ENCODE measurements at places on chromosomes 2 and 18.

DNA sequence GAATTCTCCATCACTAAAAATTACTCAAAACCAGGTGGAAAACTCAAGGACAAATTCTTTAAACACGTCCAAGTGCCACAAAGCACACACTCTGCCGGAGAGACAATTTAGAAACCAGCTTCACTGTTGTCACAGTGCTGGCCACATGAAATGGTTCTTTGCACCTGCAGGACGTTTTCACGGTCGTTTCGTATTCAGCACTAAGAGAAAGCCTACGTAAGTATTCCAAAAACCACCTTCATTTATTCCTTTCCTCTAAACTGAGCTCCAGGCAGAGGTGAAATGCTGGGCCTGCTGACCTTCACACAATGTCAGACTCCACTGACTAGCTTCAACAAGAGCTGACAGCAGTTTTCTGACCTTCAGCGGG lies 680 bp downstream of the ATP5F1A start:
- no peak for DNase-seq

DNA sequence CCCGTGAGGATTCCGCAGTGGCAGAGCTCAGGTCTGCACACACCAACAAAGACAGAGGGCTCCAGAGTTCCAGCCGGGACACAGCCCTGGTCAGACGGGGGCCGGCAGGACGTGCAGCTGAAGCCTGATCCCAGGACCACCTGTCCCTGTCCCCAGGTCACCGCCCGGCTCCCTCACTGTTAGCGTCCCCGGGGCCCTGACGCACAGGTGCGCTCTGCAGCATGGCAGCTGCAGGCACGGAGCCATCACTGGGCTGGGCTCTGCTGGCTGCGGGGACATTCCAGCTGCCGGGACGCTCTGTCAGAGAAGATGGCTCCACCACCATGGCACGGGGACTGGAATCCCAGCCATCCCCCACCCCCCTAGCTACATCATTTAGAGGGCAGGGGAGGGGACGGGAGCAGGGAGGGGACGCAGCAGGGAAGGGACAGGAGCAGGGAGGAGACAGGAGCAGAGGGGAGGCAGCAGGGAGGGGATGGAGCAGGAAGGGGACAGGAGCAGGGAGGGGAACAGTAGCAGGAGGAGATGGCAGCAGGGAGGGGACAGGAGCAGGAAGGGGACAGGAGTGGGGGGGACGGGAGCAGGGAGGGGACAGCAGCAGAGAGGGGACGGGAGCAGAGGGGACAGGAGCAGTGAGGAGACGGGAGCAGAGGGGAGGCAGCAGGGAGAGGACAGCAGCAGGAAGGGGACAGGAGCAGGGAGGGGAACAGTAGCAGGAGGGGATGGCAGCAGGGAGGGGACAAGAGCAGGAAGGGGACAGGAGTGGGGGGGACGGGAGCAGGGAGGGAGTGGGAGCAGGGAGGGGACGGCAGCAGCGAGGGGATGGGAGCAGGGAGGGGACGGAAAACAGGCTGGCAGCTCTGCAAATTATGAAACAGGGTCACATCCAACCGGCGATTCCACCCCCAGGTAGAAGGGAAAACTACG lies 39.8 kb downstream of the SLC66A2 start:
- DNase-seq: no peak

DNA sequence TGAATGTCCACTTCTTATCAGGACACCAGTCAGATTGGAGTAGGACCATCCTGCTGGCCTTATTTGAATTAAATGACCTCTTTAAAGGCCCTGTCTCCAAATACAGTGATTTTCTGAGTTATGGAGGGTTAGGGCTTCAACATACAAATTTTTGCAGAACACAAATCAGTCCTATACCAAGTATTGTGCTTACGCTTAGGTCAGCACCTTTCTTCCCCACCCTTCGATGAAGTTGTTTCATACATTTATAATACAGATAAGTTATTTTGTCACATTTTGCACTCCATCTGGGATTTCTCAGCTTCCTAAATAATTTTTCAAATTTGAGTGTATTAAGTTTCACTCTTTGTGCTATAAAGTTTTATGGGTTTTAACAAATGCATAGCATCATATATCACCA lies 190.5 kb upstream of the EPAS1 start:
- no peak for DNase-seq

- no peak for DNase-seq
Observed at GRCh38 chr2:218081063-218081462, 12.0 kb downstream of the RUFY4 start.

DNA sequence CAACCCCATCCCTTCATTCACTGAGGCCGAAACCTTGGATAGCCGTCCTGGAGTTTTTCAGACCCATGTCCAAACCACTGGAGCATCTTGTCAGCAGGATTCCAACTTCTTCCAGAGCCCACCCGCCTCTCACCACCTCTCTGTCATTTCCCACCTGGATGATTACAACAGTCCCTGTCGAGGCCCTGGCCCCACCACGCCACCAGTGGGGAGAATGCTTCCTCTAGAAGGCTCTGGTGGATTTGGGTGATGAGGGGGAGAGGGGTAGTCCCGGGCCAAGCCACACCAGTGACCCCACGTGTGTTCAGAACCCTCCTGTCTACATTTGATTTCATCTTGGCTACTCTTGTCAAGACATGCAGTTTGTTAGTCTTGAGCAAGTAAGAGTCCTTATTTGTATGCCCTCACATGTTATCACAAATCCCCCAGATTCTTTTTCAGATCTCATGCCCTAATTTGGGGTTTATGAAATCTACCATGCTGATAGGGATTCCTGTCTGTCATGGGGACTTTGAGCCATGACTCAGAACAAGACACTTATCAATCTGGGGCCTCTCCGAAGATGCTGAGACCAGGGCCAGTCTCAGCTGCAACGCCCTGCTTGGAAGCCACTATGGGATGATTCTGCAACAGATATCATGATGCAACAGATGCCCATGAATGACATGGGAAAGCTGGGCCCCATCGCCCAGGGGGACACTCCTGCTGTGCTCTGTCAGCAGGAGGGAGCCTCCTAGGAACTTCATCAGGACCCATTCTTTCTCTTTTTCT lies 186.1 kb downstream of the ZFP36L2 start:
- no peak for DNase-seq

DNA sequence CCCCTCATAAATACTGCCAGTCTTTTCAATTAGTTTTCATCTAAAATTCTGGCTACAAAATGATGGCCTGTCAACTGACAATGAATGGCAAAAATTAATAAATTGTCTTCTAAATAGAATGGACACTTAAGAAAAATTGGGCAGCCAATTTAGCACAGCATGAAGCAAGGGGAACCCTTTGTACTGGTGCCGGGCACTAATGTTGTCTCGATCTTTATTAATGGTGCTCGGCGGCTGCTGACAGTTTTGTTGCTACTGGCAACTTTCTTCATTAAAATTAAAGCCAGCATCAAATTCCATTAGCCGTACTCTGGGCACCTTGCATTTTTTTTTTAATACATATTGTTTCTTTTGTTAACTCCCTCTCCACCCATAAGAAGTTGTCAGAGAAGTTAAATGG lies 309.3 kb downstream of the GBX2 start:
- DNase-seq: no peak

DNA sequence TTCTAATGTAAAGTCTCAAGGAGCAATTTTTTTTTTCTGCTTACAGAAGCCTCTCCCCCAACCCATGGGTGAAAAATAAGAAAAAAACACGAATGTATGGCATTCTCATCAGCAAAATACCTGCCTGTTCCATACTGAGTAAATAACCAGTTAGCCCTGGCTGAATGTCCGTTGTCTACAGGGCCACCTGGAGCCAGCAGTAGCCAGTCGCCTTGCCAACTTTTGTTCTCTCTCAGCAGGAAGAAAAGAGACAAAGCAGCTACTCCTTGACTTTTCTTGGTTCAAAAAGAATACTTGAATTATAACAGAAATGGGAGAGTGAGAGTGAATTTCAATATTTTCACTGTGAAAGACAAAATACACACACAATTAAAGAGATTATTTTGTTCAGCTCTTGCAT lies 532.9 kb upstream of the CRIM1 start:
- DNase-seq: no peak

- DNase-seq: no peak
Observed at GRCh38 chr2:125512313-125512712, 1143.6 kb upstream of the GYPC start.

GRCh38 chr2:241135737-241136136 lies 13.5 kb downstream of the PASK start:
- DNase-seq: no peak

- no peak for DNase-seq
Observed at GRCh38 chr2:11663427-11663826, 6.6 kb downstream of the NTSR2 start.

GRCh38 chr2:239351687-239352086 lies 49.1 kb downstream of the HDAC4 start:
- DNase-seq: no peak

DNA sequence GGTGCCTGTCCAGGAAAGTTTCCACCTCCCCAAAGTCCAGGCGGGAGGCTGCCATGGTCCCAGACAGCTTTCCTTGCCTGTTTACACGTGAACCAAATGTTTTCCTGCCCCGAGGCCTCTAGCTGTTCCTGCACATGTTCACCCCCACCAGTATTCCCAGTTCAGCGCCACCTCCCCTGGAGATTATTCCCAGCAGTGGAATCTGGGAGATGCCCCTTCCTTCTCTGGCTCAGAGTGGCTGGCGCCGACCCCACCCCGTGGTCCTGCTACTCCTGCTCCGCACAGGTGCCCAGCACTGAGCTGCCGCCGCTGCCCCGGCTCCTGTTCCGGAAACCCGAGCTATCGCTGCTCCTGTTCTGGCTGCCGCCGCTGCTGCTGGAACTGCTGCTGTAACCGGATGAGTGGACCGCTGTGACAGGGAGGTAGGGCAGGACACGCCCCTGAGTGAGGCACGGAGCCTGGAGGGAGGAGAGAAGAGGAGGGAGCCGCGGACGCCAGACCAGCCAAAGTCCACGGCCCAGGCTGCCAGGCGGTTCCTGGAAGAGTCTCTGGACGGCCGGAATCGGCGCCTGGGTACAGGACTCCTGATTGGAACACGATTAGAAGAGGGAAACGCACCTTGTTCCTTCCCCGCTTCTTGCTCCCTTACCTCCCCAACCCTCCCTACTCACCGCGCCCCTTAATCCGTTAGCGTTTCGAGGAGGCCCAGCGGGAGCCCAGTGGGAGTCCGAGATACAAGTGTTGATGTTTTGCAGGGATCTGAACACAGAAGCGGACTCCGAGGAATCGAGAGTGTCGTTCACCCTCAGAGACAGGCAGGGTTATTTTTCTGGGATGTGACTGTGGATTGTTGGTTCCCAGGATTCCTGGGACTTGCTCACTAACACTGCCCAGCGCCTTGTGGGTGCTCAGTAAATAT lies at the start of gene PDE11A:
TSS of gene PDE11A (minus strand) at position 395 of the 919 bp plus-strand sequence. CDS start at position 55, 340 bp downstream.
- DNase-seq: no peak

DNA sequence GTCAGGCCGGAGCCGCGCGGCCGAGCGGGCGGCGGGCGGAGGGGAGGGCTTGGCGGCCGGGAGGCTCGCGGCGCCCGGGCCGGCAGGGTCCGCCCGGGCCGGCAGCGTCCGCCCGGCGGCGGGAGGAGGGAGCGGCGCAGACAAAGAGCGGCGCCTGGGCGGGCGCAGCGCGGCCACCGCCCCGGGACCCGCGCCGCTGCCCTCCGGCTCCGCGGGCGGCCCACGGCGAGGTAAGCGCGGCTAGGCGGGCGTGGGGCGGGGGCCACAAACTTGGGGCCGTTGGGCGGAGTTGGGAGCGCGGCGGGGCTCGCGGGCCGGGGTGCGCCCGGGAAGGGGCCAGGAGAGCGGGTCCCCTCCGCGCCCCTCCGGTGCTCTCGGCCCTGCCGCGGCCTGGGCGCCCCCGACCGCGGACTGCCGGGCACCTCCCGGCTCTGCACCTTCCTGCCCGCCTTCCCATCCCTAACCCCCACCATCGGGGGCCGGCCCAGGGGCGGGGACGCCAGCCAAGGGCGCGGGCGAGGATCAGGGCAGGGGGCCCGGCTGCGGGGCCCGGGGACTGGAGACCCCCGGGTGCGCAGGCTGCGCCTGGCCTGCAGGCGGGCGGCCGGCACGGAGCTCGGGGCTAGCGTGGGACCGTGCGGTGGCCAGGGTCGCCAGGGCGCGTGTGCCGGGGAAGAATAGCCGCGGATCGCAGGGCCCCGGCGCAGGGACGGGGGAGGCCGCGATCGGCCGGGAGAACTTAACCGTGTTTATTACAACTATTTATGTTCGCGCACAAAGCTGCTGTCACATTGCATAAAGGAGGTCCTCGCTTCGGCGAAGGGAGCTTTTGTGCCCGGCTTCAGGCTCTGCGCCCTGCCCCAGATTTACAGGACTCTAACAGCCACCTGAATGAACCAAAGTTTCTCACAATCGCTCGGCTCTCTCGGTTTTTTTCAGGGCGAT lies at the start of gene NCK2:
TSS of gene NCK2 (plus strand) at position 4 of the 945 bp plus-strand sequence. CDS start 110,152 bp downstream, outside the sequence.
- no peak for DNase-seq

DNA sequence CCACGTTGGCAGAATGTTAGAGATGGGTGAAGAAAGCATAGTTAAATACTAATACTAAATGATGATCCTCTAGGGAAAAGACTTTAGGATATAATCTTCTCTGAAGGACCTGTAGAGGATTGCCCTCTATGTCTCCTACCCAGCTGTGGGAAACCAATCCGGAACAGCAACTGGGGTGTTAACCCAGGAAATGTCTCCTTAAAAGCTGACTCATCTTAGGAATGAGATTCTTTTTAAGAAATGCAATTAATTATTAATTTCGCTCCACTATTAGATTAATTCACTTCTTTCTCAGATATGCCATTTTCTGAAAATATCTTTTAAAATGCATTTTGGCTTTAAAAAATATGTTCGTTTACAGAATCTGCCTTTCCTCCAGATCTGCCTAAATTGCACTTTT lies 7.4 kb downstream of the SCN3A start:
- no peak for DNase-seq

DNA sequence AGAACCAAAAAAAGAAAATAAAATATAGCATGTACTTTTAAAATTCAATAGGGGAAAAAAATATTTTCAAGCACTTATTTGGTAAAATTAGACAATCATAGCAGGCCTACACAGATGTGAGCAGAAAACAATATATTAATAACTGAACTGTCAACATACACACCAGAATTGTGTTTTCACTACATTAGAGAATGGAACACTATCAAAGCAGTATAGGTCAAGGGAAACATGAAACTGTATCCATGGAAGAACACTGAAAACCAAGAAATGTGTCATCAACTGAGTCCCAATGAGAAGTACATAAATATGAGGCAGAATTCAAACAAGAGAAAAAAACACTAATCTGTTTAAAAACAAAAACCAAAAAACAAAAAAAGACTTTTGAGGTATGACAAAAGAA lies 132.4 kb downstream of the USP34 start:
- DNase-seq: no peak

DNA sequence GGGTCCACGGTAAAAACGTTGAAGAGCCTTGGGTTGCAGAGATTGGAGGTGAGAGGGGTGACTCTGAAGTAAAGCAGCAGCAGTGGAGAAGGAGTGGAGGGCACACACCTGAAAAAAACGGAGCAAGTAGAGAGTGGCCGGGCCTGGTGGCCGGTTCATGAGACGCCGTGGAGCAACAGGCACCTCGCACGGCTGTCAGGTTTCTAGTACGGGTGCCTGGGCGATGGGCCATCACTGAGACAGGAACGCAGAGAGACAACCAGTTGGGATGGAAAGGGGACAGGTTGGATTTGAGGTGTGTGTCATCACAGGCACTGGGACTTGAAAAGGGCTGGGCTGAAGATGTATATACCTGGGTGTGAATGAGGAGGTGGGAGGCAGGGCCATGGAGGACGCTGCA lies 104.2 kb downstream of the MTCL1 start:
- DNase-seq: no peak

Measured in stimulated activated CD4-positive, alpha-beta T cell treated with anti-CD3 and anti-CD28 coated beads, Interleukin-15, amount 100 ng/mL, for 1 hour (primary cell).